ENCODE measurements at places on chromosomes 2 and 18.

- DNase-seq = no peak
Observed at GRCh38 chr2:45131587-45131986, 122.3 kb upstream of the SIX2 start.

DNA sequence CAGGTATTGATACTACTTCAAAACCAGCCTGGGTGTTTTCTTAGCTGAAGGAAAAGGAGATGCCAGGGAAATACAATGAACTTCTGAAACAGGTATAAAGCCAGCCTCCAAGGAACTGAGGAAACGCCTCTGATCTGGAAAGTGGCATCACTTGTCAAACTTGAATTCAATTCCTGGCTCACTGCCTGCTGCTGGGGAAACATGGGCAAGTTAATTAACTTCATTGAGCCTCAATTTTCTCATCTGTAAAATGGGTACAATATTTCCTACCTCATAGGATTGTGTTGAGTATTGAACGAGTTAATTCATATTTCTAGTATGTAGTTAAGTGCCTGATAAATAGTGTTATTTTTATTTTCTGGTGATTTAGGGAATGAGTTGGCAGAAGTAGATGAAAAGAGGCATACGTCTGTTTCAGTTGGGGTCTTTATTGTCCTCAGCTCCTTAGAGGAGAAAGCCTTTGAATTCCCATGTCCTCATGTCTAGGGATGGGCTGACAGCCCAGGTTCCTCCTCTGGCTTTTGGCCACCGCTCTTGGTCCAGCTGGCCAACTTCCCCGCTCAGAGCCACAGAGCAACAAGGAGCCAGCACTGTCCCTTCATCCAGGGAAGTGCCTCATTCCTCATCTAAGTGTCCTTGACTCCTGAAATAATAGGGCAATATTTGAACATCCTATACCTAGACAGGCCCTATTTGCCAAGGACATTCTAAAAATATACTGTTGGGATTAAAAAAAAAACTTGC is 210.5 kb upstream of the GATA6 start:
- no peak for DNase-seq

- no peak for DNase-seq
Observed at GRCh38 chr2:240399419-240400324, 35.8 kb upstream of the GPC1 start.

GRCh38 chr18:13382954-13383827 is 164.6 kb downstream of the LDLRAD4 start:
- no peak for DNase-seq

- DNase-seq = no peak
Observed at GRCh38 chr2:207282916-207283315, 117.2 kb upstream of the KLF7 start.

- DNase-seq = no peak
Observed at GRCh38 chr2:30758191-30758651, 49.0 kb downstream of the CAPN13 start.

DNA sequence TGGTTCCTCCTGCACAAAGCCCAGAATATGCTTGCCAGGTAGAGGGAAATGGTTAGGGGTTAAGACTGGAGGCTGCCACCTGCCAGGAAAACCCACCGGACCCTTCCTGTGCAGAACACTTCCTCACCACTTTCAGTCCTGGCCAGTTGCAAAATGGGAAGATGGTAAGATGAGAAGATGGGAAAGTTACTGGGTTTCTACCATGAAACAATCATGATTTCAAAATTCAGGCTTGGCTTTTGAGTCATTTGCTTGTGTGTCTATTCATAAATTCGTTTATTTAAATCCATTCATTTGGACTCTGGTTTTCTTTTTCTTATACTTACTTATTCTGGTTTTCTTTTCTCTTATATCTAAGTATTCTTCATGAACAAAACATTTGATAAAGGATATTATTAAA is 7.2 kb downstream of the BMP10 start:
- DNase-seq = no peak

- DNase-seq = no peak
Observed at GRCh38 chr2:149994057-149994728, 406.6 kb upstream of the MMADHC start.

DNA sequence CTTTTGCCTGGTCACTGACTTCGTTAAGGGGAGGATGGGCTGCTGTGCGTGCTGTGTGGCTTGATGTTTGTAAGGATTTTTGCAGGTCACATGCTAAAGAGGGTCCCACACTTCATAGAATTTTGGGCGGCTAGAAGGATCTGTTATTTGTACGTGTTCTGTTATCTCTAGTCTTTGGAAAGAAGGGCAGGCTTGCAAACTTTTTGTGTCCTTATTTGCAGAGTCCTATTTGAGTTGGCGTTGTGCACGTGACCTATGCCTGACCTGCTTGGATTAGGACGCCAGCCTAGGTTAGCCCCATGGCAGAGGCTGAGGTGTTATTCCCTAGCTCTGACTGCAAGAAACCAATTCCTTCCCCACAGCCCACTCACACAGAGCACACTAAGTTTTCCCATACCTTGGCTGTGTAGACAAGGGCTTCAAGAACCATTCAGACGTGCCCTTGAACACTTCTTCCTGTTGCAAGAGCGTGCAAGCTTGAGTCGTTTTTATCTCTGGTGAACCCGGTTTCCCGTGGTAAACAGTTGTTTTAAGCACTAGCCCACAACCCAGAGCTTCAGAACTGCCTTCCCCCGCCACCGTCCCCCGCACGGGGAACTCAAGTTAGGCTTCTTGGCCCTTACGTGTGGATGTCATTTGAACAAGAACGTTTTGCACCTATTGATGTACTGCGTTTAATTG is 94.6 kb downstream of the LDLRAD4 start:
- no peak for DNase-seq

DNA sequence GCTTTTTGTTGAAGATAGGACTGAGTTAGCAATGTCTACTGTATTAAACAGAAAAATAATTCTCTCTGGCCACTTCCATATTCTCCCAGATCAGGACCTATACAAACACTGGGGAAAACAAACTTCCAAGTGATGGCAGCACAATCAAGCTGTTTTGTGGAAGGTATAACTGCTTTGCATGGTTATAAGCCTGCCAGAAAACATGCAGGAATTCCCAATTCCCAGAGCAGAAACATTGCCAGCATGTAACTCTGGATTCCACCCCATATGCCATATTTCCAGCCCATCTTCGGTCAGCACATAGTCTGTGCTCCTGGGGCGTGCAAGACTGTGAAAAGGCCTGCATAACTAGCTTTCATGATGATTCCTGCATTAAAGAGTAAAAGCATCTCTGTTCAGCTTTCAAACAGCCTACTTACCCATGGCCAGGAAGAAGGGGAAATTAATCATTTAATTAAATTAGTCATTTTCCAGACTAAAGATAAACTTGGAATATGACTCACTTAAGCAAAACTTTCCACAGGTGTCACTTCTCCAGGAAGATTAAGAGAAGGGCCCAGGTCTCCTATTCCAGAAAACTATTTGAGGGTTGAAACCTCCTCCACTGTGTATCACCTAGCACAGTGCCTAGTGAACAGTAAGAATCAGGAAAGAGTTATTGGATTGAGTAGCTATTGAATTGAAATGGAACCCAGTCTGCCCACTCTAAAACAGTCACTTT is 280.5 kb downstream of the NRXN1 start:
- DNase-seq = no peak

DNA sequence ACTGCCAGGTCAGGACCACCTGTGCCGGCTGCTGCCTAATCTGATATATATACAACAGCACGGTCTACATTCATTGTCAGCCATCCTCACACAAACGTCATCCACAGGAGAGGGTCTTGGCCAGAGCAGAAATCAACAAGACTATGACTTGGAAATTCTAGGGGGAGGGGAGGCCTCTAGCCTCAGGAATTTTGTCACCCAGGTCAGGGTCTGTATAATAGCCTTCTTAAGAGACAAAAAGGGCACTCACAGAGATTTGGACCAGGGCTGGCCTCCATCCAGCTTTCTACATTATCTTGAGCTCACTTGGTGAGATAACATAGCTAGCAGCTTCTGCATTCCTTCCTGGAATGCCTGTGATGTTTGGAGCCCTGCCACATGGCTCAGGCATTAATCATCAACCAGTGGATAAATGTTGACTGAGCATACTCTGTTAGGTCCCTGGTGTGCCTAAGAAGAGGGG is 50.4 kb upstream of the CTIF start:
- no peak for DNase-seq

- DNase-seq = no peak
Observed at GRCh38 chr18:78733762-78734613, 245.6 kb upstream of the SALL3 start.

GRCh38 chr18:44066541-44066940 is 614.1 kb upstream of the SETBP1 start:
- no peak for DNase-seq

GRCh38 chr2:216149741-216150140 is 40.6 kb downstream of the XRCC5 start:
- DNase-seq = no peak

GRCh38 chr18:55743133-55743532 is 155.1 kb upstream of the TCF4 start:
- no peak for DNase-seq

DNA sequence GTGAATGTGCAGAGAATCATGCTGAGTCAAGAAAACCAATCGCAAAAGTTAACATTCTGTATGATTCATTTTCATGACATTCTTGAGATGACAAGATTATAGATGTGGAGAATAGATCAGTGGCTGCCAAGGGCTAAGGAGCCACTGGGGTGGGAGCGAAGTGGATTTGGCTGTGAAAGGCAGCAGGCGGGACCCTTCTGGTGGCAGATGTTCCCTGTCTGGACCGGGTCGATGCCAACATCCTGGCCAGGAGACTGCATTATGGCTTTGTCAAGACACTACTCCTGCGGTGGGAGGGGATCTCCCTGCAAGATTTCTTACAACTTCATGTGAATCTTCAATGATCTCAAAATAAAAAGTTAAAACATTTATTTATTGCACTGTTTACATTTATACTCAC is 427.9 kb downstream of the GALR1 start:
- no peak for DNase-seq

- no peak for DNase-seq
Observed at GRCh38 chr2:175557810-175558377, 376.4 kb upstream of the ATP5MC3 start.

- DNase-seq = no peak
Observed at GRCh38 chr2:138515092-138515491, 13.5 kb downstream of the SPOPL start.

DNA sequence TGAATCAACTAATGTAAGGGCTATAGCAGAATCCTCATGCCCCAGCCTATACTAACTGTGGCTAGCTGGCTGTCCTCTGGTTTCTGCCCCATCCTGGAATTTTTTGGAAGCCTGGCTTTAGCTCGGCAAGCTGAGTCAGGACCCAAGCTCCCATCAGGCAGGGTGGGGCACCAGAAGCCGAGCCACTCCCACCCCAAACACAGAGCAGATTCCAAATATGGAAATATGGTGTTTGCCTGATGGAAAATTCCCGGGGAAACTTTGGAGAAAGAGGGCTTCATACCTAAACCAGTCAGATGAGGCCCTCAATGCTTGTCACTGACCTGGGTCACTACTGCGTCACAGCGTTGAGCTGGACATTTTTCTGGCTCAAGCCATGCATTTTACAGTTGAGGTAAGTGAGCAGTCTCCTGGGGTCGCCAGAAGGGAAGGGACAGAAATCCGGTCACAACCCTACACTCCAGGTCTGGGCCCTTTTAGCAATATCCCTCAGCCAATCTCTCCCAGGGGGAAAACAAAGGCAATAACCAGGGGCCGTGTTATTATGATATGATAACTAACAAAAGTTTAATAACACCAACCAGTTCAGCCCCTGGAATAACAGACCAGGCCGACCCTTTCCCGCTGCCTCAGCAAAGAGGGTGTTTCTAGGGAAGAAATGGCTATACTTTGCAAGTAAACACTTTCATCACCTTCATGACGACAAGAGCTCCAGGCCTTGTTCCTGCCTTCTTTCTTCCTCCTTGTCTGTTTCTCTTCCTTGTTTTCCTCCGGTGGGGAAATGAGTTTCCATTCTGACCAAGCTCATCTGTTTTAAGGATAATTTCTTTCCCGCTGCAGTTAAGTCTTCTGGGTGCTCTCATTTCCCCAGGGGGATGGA is 37.7 kb downstream of the PSD4 start:
- DNase-seq = no peak

DNA sequence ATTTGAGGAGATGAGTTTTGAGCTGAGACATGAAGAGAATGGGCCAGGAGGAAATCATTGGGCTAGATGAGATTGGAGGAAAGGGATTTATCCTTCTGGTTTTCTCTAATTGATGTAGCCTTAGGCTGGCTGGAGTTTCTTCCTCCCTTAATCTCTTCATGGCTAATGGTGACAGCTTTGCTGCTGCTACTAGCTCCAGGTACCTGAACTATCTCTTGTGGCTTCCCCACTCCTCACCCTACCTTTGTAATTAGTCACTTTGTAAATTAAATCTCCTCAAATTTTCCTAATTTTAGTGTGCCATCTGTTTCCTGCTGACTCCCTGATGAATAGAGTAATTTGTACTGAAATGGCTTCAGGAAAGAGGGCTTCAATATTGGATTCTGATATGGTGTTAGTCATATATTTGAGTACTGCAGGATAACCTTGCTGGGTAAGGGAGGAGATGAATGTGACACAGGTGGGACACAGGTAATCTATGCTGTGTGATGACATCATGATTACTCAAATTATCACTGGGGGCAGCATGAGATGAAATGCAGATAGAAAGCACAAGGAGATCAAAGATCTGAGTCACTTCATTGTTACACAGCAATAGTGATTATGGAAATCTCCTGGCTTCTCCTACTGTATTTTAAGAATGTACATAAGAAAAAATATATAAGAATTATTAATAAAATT is 1134.1 kb upstream of the DDX18 start:
- DNase-seq = no peak

DNA sequence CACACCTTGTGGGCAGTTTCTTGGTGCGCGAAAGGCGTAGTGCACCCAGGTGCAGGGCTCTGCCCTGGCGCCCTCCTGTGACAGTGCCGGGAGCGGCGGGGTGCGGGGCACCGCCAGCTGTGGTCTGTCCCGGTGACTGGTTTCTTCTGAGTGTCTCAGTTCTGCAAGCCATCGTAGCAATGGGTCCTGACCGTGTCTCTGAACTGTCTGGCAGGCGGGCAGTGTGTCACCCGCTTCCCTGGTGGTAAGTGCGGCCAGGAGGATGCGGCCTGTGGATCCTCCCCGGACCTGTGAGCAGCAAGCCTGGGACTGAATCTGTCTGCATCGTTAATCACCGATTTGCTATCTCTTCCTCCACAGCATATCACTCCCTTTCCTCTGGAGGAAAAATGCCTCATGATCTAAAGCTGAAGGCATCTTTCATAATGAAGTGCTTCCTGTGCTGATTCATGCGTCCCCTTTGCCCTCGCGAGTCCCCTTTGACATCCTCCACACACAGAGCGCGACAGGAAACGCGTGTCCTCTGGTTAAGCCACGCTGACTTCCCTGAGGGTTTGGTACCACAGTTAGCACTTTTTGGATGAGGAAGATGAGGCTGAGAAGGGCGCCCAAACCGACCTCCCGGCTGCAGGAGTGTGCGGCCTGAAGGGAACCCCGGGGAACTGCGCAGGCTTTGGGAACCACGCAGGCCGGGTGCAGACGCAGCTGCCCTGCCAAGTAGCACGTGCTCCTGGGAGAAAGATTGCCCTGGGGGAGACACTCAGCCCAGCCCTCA is 416.0 kb upstream of the HS6ST1 start:
- no peak for DNase-seq
